Sciatic nerve (tissue), 2 donors: ENCODE measurements at places on chromosomes 4 and X.

- no peak for DNase-seq
Measured at GRCh38 chr4:61094854-61095598, 105.1 kb upstream of the ADGRL3 start.

GRCh38 chr4:112023402-112023950 lies 121.8 kb upstream of the FAM241A start:
- no peak for DNase-seq

DNA sequence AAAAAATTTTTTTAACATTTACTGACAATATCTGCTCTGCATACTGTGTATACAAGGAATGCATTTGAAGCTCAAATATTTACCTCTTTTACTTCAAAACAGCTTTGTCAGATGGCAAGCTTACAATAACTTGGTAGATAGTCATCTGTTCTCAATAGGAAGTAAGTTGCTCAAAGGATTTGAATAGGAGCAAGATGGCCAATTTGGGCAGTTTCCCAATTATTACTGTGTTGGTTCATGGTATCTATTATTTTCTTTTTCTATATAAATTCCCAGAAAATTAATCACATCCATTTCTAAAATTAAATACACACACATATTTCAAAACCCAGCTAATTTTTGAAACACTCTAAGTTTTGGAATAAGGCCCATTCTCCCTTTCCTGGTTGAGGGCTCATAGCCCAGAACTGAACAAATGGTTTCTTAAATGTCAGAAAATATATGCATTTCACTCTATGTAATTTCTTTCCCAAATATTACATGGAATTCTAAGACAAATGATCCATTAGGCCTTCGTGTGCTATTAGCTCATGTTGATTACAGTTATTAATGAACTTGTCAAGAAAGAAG lies 60.2 kb upstream of the BLTP1 start:
- DNase-seq, result no peak

DNA sequence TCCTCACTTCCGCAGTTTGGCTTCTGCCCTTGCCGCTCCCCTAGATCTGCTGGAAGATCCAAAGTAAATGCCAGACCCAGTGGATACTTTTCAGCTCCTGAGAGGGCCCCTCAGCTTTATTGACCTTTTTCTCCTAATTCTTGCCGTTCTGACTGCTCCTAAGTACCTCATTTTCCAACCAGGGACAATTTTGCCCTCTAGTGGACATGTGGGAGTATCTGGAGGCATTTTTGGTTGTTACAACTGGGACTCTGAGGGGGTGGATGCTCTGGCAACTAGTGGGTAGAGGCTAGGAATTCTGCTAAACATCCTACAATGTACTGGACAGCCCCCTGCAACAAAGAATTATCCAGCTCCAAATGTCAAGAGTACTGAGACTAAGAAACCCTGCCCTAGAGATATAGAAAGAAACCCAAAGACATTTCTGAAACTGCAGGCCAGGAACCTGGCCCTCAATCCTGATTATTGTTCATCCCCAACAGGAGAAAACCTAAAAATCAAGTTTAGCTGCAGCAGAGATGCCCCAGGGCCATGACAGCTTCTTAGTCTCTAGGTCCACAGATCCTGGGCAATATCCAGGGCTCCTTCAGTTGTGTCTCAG lies 3.4 kb downstream of the TEX13B start:
- DNase-seq, result no peak

- no peak for DNase-seq
Measured at GRCh38 chrX:140318296-140318695, 186.6 kb downstream of the SOX3 start.

DNA sequence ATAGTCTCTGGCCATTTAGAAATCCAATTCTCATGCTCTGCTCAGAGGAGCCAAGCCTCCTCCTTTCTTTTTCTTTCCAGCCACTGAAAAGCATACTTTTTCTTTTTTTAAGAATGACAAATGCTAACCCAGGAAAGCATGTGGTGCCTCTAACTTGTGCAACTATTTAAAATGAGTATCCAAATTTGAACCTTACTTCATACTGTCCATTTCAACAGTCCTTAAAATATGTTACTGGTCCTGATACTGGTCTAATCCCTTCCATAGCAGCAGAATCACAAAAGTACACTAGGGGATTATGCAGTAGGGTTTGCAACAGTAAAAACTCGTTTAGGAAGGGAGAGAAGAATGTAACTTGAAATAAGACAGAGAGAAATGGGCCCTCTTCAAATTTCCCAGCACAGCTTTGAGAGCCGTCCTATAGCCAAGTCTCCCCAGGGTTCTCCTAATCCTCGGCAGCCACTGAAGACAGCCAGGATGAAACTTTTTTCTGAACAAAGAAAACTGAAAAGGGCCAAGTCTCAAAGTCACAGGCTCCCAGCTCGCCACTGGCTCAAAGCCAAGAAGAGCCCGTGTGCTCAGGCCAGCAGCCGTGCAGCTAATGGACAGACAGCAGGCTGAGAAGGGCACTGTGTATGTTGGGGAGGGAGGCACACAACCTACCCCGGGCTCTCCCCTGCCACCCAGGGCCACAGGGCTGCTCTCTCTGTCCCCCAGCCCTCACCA lies 39.5 kb downstream of the GPC4 start:
- no peak for DNase-seq

GRCh38 chr4:1880332-1880731 lies 9.1 kb downstream of the NSD2 start:
- no peak for DNase-seq

- DNase-seq, result no peak
Measured at GRCh38 chr4:108454227-108454626, 166.1 kb upstream of the RPL34 start.

DNA sequence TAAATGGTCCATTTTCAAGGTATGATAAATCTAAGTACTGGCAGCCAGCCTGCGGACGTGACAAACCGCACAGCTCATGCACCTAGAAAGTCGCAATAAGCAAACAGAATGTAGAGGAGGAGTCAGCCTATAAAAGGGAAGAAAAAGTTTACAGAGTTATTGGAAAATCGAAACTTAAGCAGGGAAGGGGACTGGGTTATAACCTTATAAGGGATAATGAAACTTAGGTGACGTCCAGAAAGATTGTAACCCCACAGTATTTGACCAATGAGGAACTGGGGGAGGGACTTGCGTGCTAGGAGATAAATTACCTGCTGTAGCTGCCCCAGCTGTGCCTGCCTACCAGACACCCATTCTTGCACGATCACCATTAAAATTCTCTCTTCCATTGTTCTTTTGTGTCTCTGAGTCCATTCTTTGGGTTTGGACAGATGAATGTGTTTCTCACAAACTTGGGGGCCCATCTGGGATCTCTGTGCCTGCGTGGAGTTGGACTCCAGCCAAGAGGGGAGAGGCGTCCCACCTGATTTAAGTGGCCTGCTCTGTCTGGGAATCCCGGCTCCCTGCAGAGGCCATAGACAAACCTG lies 61.0 kb downstream of the ZCCHC12 start:
- DNase-seq, result no peak

GRCh38 chrX:18389966-18390365 lies 35.4 kb upstream of the CDKL5 start:
- no peak for DNase-seq

DNA sequence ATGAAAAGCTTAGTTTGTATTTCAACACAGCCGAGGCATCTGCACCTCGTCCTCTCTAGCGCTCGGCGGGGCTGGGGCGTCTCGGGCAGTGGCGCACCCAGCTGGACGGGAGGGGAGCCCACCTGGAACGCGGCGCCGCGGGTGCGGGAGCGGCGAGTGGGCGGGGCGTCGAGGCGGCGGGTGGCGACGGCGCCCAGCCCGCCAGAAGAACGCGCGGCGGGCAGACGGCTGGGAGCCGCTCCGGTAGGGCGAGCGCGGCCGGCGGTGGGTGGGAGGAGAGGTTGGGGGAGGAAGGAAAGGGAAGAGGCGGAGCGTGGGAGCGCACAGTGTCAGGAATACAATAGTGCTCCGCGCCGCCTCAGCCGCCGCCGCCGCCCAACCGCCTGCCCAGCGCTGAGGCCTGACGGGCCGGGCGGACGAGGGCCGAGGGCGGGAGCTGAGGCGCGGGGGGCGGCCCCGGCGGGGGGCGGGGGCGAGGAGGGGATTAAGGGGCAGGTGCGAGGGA lies at the start of gene JADE3:
JADE3 (plus strand) TSS at position 324 of the 505 bp plus-strand sequence. CDS start 72,474 bp downstream, outside the sequence.
- peak; percentile 81 for DNase-seq

- no peak for DNase-seq
Measured at GRCh38 chr4:178081896-178082295, 639.7 kb upstream of the AGA start.

DNA sequence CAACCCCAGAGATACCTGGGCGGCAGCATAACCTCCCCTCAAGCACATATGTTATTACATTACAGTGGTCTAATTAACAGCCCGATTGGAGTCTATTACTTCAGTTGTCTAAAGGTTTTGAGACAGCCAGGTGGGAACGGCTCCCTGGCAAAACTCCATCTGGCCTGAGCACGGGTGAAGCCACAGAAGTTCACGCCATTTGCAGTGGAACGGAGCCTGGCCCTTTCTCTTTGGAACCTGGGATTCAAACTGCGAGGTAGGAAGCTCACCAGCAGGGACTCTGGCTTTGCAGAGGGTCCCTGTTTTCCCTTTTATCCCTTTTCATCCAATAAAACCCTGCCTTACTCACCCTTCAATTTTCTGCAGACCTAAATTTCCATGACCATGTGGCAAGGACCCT lies 45.9 kb upstream of the NEIL3 start:
- DNase-seq, result no peak

GRCh38 chrX:103608306-103608963 lies 672 bp downstream of the TCEAL3 start:
- peak; percentile 51 for DNase-seq

GRCh38 chrX:6095469-6095868 lies 133.2 kb downstream of the NLGN4X start:
- no peak for DNase-seq

DNA sequence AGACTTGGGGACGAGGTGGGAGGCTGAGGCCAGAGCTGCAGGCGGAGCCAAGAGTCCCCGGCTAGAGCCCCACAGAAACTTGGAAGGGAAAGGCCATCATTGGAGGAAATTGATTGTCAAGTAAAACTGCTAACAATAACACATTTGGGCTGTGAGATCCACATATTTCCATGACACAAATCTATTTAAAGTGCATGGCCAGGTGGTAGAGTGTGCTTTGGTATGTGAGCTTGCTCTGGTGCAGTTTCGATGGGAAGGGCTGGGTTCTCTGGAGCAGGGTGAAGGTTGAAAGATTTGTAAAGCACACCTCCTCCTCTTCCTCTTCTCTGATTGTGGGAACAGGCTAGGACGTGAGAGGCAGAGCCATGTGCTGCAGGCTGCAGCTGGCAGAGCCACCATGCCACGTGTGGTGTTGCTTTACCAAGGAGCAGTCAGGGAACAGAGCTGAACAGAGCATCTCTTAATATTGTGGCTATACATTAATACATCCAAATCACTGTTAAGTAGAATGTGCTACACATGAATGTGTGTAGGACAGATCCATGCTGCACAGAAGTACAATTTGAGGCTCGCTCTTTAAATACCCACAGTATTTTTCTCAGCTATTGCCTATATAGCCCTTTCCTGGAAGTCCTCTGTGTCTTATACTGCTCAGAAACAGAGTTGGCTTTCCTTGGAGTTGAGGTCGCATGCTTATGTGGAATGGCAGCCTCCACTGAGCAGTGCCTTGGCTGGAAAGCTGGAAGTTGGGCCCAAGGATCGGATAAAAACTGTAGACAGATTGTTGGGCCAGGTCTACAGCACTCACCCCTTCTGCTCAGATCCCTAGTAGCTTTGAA lies 37.7 kb downstream of the FHDC1 start:
- DNase-seq, result no peak

DNA sequence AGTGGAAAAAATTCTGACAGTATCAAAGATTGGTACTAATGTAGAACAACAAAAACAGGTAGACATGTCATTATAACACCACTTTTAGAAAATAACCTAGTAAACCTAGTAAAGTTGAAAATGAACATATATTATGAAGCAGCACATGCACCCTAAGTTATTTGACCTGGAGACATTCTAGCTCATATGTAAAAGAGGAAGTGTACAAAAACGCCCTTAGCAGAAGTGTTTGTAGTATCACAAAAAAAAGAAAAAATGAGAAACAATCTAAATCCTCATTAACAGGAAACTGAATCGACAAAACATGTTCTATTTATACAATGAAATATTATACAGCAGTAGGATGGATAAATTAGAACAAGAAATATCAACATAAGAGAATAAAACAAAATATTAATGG lies 318.9 kb upstream of the PPP1R2C start:
- DNase-seq, result no peak

DNA sequence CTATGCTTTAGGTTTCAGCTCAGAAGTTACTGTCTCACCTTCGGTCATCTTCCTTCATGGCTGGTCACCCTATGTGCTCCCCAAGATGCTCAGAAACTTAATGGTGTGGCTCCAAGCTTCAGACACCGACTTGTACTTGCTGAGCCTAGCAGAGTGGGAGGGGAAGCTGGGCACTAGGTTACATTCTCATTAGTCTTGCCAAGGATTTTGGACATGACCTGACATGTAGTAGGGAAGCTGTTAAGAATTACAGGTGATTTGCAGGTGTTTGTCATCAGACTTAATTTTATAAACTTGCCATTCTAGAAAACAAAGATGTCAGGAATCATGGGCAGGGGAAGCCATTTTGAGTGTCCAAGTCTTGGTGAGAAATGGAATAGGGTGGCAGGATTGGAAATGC lies 72.4 kb downstream of the CCNG2 start:
- no peak for DNase-seq

- no peak for DNase-seq
Measured at GRCh38 chr4:25449688-25450087, 72.6 kb downstream of the ANAPC4 start.

- DNase-seq, result no peak
Measured at GRCh38 chrX:7074148-7074907, 73.2 kb upstream of the STS start.

- DNase-seq, result no peak
Measured at GRCh38 chr4:109375778-109376414, 57.7 kb upstream of the SEC24B start.

DNA sequence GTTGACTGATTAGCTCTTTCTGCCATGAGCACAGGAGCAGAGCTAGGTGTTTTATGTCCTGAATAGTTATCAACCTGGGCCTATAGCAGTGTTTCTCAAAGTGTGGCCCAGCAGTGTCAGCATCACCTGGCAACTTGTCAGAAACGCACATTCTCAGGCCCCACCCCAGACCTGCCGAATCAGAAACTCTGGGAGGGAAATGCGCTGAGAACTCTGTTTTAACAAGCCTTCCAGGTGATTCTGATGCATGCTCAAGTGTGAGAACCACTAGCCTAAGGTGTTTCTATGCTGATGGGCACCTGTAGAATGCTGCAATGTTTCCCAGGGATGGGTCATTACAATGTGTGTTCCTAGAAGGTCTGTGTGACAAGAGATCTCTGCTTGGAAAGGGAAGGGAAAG lies 257.5 kb downstream of the MID1IP1 start:
- no peak for DNase-seq

DNA sequence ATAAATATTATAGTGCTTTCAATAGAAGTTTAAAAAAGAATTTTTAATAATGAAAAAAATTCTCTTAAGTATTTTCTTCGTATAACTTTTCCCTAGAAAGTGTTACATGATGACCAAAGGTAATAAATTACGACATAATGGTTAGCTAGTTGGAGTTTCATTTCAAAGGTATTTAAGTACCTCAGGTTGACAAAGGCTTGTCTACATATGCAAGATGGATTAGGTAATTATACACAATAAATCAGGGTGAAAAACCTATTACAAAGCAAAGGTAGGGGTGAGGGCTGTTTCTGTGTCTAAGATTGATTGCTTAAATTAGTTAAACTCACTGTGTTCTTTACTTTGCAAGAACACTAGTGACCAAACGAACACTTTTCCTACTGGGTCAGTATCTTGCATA lies 508.5 kb upstream of the FAT1 start:
- no peak for DNase-seq
